ENCODE measurements at places on chromosomes 12 and 14. TPM values are rescaled to one million over a fixed set of nuclear protein-coding genes. Genes with fewer than 3 reads are reported as not detected.

Gene BICDL1
- 5.2 TPM for total RNA-seq

Gene LIN7A
- total RNA-seq: 5.8 TPM

Gene IL23A
- total RNA-seq: not detected

Gene LPAR5
- not detected for total RNA-seq

Gene CACNA2D4
- total RNA-seq: 0.72 TPM

Gene CARMIL3
- total RNA-seq: 9.4 TPM

Gene CSRNP2
- total RNA-seq: 54.4 TPM

Gene P3H3
- 52.7 TPM for total RNA-seq

Gene TDRD9
- not detected for total RNA-seq

Gene SDSL
- total RNA-seq: 3.3 TPM

Gene NGB
- not detected for total RNA-seq
